ENCODE measurements at places on chromosomes 3 and 15.

- DNase-seq, result no peak
Measured at GRCh38 chr15:47299846-47300434, 417.4 kb upstream of the SEMA6D start.

- DNase-seq, result no peak
Measured at GRCh38 chr15:32879980-32880379, 162.2 kb downstream of the GREM1 start.

GRCh38 chr15:60609721-60610320 lies 130.9 kb upstream of the ICE2 start:
- DNase-seq, result no peak

DNA sequence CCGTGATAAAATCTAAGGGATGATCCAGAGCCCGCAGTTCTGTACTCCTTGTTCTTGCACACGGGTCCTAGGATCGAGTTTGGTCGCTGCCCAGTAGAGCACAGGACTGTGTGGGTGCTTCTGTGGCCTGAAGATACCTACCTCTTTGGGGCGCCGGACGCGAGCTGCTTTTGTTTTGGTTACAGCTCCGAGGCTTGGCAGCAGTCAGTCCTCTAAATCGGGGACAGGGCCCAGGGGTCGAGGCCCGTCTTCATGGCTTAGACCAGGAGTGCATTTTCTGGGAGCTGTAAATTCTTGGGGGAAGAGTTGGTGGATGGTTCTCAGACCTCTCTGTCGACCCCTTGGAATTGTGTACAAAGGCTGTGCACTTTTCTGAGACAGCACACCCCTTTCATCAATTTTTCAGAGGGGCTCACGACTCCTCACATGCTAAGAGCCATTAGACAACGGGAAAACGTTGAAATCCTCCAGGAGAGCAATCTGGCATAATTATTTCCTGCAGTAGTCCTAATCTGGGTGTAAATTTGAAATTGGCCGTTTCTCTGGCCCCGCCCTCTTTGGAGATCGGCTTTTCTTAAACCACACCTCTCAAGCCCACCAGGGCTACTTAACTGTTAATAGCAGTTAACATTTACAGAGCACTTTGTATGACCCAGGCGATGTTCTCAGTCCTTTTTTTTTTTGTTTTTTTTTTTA lies 928 bp downstream of the CEP97 start:
- peak; percentile 8 for DNase-seq

DNA sequence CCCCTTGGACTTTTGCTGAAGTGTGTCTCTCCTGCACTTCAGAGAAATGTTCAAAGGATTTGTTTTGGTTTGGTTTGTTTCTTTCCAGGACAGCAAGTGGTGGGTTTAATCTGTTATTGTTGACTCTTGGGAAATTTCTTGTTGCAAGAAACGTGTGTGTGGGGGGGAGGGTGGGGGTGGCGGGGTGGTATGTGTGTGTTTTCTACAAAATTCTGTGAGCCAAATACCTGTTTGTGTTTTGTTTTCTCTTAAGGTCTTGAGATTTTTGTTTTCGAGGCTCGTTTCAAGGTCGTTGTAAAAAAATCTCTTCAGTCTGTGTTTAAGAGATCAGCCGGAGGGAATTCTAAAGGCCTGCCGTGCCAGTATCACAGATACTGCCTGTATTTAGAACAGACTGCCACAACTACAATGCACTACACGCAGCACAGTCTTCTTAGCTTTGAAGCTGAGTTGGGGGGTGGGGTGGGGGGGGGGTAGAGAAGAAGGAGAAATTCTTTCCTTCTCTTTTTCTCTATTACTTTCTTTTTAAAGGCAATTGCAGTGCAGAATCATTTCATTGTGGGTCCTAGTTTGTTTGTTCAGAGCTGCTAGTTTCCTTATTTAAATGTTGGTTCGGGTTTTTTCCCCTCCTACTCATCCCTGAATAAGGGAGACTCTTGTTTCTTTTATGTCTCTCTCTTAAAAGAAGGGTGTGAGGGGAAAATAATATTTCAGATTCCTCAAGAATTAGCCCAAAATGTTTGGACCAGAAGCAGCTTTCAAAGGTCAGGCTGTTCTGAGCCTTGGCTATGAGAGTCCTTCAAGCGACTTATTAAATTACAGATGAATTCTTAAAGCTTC lies 1.4 kb upstream of the BCL6 start:
- no peak for DNase-seq

GRCh38 chr3:17431004-17431403 lies 311.4 kb downstream of the TBC1D5 start:
- no peak for DNase-seq

DNA sequence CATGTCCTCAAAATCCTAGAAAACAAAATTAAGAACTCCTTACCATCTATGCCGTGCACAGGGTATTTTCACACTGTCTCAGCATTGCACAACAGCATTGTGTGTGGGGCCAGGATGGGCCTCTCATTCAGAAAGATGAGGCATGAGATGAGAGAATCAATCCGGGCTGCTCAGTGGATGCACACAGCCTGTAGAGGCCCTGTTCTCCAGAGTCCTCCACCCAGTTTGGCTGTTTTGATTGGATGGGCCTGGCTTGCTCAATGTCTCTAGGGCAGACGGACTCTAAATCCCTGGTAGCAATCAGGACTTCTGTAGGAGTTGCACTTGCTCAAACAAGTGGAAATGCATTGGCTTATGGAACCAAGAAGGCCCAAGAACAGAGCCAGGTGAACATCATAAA lies 20.2 kb upstream of the CPNE9 start:
- no peak for DNase-seq

DNA sequence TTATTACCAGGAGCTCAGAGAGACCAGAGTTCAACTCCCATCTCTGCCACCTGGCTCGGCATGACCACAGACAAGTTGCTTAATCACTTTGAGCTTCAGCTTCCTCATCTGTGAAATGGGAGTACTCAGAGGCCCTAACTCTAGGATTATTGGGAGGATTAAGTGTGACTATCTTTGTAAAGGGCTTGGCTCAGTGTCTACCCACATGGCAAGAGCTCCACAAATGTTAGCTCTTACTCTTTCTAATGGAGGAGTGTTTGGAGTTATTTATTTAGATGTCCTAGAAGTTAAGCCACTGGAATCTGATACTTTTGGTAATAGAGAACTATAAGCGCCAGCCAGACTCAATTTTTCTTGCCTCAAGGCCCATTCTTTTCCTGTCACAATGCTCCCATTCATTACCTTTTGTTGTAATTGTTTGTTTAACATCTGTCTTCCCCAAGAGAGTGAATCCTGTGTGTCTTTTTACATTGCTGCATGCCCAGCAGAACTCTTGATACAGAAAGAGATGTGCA lies 12.3 kb upstream of the LMCD1 start:
- no peak for DNase-seq

DNA sequence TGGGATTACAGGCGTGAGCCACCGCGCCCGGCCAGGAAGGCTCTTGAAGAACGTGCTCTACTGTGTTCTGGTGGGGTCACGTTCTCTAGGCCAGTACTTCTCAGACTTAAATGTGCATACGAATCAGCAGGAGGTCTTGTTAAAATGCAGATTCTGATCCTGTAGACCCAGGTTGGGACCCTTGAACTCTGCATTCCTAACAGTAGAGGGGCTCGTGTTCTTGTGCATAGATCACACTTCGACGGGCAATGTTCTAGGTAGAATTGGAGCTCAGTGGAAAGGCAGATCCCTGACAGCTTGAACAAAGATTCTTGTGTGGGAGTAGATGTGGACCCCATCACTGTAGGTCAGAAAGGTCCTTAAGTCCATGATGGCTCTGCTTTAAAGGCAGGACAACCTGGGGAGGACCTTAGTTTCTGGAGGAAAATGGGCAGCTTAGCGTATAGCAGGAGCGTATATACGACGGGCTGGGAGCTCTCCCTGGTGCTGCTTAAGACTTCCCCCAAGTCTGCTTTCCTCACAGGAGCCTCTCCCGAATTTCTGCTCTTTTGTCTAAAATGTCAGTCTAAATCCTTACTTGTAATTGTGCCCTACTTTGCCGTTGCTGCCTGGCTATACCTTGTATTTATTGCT lies 16.9 kb upstream of the FAM81A start:
- no peak for DNase-seq

- no peak for DNase-seq
Measured at GRCh38 chr3:170723241-170723640, 137.4 kb upstream of the SLC7A14 start.

GRCh38 chr3:66473692-66474091 lies 27.1 kb downstream of the LRIG1 start:
- peak; percentile 44 for DNase-seq

DNA sequence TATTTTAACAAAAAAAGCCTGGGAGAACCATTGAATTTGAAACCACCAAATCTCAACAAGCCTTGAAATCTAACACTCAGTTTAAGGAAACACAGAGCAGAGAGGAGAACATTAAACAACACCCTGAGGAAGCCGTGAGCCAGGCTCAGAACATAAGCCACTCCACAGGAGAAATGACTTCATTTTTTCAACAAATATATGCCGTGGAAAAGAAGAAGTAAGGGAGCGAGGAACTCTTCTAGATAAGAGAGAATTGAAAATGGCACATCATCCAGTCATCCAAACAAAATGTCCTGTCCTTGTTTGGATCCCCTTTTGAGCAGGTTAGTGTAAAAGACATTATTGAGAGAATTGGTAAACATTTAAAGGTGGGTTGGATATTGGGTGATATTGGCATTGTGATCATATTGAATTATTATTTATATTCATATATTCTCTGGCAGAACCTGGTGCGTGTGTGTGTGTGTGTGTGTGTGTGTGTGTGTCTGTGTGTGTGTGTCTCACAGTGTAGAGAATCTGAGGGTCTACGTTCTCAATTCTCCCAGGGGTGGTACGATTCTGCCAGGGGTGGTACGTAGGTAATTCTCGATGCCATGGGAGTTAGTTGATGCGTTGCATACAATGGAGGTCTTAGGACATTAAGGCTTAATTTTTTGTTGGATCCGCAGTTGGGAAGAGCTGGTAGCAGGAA lies 94.4 kb downstream of the ST6GAL1 start:
- no peak for DNase-seq

GRCh38 chr3:165383381-165383780 lies 187.2 kb upstream of the SLITRK3 start:
- no peak for DNase-seq

GRCh38 chr3:111534701-111535100 lies 7.3 kb upstream of the CD96 start:
- no peak for DNase-seq

- DNase-seq, result no peak
Measured at GRCh38 chr3:153495422-153495821, 333.4 kb downstream of the RAP2B start.

DNA sequence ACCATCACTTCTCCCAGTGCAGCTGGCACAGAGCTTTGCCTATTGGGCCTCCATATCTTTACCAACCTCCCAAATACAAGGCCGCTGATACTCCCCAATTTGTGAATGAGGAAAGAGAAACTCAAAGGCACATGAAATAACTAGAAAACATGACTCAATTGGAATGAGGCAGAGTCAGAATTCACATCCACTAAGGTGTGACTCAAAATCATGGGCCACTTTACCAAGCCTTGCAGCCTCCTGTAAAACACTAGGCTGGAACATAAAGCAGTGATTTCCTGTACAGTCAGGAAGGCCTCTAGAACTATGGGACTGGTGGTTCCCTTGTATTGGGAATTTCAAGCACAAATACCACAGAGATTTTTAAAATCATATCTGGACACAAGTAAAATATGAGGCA lies 128.6 kb downstream of the DCLK3 start:
- DNase-seq, result no peak

GRCh38 chr15:78130466-78131294 lies 565 bp downstream of the CIB2 start:
- DNase-seq, result no peak

DNA sequence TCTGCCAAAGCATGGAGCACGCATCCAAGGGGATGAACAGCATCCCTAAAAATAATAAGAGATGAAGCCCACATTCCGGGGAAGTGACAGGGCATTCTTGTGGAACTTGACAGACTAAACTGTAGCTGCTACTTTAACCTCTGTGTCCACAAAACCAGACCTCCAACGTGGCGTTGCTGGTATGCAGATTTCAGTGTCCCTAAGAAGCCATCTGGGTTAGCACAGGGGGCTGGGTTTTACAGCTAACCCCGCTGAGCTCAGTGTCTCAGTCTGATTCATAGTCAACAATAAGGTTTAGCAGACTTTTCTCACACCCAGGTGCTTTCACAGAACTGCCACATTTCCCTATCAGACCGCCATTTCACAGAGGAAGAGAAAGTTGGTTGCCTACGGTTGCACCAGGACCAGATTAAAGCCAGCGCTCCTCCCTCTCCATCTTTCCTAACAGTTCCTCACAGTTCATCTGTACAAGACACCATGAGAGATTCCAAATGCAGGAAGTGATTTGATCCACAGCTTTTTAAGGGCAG lies 61.6 kb upstream of the CTDSPL start:
- no peak for DNase-seq

DNA sequence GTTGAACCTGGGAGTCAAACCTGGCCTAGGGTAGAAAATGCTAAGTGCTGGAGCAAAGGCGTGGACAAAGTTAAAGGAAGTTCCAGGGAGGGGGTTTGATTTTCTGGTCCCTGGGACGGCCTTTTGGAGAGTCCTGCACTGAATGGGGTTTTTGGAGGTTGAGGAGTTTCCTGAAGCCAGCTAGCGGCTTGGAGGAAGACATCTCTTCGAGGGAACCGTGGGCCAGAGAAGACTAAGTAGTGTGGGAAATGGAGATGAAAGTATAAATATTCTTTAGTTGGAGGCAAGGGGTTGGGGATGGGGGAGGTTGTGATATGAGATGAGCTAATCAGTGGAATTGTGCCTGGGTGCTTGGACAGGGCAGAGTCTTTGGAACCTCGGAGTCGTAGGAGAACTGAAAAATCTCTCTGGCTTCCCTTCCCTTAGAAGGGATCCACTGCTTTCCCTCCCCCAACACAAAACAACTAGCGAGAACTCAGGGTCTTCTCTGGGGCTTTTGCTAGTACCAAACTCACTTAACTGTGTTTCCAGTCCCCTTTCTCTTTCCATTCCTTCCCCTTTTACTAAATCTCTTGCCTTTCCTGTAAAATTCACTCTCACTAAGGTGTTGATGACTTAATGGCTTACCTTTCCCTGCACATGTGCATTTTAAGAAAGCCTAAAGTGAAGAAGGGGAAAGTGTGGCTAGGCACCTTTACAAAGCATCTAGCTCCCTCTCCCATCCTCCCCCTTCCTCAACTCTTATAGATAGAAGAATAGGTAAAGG lies 1.0 kb downstream of the LPP start:
- DNase-seq, result no peak

GRCh38 chr15:51931016-51931415 lies 40.6 kb downstream of the LEO1 start:
- no peak for DNase-seq

- no peak for DNase-seq
Measured at GRCh38 chr3:177818712-177819240, 621.5 kb upstream of the TBL1XR1 start.

DNA sequence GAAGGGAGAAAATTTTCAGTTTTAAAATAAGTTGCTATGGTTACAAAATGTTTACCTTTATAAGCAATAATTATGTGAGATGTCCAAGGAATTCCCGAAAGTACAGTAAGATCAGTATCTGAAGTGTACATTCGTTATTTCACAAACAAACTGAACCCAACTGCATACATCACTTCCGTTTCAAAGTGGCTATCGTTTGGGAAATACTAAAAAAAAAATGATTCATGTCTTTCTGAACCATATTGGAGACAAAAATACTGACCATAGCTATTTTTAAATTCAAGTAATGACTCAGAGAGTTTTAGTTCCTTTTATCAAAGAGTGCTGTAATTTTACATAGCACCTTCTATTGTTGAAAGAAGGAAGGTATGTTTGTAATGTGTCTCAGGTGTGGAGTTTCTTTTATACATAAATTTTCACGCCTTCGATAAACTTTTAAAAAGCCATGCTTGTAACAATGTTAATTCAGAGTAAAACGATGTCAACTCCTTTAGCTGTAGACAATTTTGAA lies 8.0 kb upstream of the ANKRD28 start:
- no peak for DNase-seq

- no peak for DNase-seq
Measured at GRCh38 chr3:154431043-154431442, 1.1 kb upstream of the GPR149 start.

Data from prostate gland (tissue), 2 donors.